Spinal cord (tissue), 10 donors: ENCODE measurements at places on chromosomes 6 and 20. TPM values are rescaled to one million over a fixed set of nuclear protein-coding genes. Genes with fewer than 3 reads are reported as not detected.

DNA sequence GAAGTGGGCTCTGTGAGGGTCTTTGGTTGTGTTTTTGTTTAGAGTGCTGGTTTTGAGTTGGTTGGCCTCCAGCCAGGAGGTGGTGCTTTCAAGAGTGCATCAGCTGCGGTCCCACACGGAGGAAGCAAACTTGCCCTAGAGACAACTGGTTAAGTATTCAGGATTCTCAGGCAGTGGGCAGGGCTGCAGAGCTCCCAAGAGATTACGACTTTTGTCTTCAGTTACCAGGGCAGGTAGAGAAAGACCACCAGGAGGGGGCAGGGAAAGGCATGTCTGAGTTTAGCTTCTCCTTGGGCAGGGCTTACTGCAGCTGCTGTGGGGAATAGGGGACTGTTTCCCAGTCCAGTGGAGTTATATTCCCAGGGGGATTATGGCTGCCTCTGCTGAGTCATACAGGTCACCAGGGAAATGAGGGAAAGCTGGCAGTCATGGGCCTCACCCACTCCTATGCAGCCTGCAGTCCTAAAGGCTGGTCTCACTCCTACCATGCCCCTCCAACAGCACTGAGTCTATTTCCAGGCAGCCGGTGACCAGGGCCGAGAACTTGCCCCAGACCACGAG lies 64.3 kb downstream of the TTI1 start:
- DNase-seq: no peak

The GCNT2 gene
- total RNA-seq: 28.8 TPM

- no peak for DNase-seq
Measured at GRCh38 chr6:45072016-45072415, 256.1 kb upstream of the RUNX2 start.

GRCh38 chr20:34246126-34246626 lies 5.0 kb downstream of the ASIP start:
- DNase-seq: no peak

The CGA gene
- not detected for total RNA-seq

DNA sequence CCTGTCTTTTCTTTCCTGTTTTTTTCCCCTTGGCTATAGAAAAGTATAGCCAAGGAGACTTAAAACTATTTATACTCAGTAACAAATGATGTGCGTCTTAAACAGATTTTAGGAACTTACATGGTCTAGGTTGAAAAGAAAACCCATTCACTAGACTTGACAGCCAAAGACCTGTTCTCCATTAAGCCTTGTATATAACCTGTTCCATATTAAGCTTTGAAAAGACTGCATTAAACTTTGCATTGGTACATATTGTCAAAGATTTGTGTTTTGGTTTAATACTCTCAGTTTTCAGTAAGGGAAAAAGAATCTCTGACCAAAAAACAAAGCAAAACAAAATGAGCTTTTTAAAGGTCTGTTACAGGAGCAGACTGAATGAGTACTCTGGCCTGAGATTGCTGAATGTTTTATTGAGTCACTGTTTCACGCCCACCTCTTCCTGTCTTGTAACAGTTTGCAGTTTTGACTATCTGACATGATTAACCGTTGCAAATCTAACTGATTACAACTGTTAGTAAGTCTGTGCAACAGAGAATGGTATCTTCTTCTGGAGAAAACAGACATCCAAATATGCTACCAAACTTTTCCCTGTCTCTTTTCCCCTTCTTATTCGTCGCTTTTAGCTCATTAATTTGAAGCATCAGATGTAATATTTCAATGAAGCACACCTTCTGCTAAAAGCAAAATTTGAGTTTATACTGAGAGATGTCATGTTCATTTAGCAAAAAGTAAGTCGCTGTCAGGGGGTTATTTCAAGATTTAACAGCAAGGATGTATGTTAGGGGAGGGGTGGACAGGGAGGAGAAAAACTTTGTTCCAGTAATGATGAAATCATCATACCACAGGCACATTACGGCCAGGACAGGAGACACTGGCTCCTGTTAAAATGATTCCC lies 59.1 kb upstream of the SUPT3H start:
- no peak for DNase-seq

DNA sequence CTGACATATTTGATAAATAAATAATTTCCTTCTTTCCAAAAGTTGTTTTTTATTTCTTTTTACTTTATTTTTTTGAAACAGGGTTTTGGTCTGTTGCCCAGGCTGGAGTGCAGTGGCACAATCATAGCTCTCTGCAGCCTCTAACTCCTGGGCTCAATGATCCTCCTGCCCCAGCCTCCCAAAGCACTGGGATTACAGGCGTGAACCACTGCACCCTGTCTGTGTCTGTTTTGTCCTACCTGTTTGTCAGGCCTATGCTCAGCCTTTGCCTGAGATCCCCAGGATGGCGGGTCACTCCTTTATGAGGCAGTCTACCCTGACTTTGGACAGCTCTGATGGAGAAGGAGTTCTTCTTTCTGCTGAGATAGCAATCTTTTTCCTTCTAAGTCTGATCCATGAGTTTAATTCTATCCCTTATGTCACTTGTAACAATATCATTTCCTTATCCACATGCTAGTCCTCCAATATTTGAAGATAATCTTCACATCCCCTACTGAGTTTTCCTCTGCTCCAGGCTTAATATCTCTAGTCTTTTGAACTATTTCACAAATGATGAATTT lies 14.4 kb upstream of the SLC16A10 start:
- DNase-seq: no peak

DNA sequence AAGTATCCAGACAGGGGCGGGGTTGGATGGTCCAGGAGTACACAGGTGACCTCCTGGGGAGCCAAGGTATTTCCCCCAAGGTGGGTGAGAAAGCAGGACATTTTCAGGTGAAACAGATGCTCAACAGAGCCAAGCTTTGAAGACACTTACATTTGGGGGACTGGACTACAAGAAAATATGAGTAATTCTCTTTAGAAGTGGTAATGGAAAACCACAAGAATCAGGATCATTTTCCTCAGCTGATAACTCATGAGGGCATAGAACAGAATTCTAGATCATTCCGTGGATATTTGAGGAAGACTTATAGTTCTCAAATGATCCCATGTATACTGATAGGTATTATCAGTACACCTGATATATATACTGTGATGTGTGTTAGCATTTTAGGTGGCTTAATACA lies 89.9 kb downstream of the UST start:
- DNase-seq: no peak

The PACRG gene
- total RNA-seq: 9.5 TPM
